ENCODE measurements at places on chromosomes 7 and 10.

DNA sequence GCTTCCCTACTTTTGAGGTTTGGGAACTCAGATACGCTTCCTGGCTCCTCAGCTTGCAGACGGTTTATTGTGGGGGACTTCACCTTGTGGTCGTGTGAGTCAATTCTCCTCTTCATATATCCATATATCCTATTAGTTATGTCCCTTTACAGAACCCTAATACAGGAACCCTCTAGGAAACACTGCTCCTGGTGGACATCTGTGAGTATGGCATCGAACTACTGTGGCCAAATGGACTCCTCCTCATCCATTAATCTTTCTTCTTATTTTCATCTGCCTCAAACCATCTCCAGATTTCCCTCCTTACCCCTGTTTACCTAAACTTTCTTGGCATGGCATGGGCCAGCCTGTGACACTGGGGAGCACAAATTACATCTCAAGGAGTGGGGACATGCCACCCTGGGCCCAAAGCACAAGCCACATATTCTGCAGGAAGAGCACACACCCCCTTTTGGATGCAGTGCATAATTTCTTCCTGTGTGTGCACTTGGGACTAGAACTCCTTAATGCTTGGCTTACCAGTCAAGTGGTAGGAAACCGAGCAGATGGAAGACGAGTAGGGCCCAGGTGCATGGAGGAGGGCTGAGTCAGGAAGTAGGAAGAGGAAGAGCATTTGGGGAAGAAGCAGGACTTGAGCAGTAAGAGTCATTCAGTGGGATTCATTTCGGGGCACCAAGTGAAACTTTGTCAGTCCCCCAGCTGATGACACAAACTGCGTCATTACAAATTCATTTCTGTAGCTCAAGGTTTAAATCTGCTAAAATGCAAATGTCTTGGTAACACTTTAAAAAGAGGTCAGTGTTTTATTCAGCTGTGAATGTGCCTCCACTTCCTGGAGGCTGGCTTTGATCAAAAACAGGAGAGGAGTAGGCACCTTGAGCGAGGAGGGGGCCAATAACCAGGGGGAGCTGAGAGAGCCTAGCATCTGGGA, 80.8 kb upstream of the PLXNA4 start:
- DNase-seq = peak; percentile 38

DNA sequence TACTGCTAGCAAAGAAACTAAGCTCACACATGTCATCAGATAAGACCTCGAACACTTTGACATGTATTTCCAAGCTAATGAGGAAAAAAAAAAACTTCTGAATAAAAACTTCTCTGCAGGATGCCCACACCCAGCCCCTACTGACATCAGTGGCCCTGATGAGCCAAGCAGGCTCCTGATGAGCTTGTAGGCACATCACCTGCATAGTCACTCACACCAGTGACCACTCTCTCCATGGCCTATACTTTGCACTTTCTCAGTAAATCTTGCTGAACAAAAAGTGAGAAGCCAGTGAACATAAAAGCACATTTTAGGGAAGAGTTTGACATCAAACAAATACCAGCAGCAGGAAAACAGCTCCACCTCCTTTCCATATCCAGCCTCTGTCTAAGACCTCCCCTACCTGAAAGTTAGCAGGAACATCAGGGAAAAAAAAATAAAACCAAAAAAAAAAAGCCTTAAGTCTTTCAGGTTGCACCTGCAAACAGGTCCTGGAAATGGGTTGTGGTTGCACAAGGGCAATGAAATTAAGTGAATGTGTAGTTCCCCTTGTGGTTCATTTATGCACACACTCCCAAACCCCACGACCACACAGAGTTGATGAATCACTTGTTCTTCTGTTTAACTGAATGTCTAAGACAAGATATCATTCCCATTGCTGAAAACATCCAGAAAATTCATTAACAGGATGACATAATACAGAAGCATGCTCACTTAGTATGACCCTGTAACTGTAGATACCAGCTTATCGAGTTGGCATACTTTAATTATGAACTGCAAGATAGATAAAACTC, 205.2 kb upstream of the PDE1C start:
- DNase-seq = no peak

GRCh38 chr10:55287346-55287745, 486.3 kb upstream of the PCDH15 start:
- no peak for DNase-seq

GRCh38 chr7:79790656-79791262, 337.3 kb upstream of the MAGI2 start:
- no peak for DNase-seq

GRCh38 chr10:1531883-1532597, 205.3 kb downstream of the ADARB2 start:
- DNase-seq = no peak

- DNase-seq = peak; percentile 6
These were observed 678 bp downstream of the SH2B2 start for GRCh38 chr7:102287111-102287980.

- DNase-seq = no peak
These were observed 1.2 kb upstream of the SGCE start for GRCh38 chr7:94656925-94657731.

GRCh38 chr7:80807166-80807900, 111.5 kb downstream of the SEMA3C start:
- DNase-seq = no peak

GRCh38 chr7:141522657-141523342, 28.4 kb upstream of the AGK start:
- DNase-seq = no peak

- no peak for DNase-seq
These were observed 89.4 kb upstream of the CNTNAP2 start for GRCh38 chr7:146027243-146027642.

DNA sequence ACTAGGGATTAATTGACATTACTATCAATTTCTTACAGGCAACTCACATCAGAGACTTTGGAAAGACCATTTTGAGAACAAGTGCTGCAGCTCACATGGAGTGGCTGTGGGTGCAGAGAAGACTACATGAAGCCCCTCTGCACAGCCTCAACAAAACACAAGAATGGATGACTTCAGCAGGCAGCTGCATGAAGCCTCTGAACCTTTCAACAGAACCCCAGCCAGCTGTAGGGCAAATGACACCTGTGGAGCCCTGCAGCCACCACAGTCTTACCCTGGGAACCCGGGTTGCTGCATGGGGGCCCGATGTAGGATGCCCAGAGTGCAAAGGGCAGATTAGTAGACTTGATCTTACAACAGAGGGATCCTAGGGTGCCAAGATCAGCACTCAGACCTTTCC, 62.0 kb upstream of the CAMK2B start:
- no peak for DNase-seq

GRCh38 chr7:15015545-15016314, 113.2 kb upstream of the DGKB start:
- peak; percentile 93 for DNase-seq

DNA sequence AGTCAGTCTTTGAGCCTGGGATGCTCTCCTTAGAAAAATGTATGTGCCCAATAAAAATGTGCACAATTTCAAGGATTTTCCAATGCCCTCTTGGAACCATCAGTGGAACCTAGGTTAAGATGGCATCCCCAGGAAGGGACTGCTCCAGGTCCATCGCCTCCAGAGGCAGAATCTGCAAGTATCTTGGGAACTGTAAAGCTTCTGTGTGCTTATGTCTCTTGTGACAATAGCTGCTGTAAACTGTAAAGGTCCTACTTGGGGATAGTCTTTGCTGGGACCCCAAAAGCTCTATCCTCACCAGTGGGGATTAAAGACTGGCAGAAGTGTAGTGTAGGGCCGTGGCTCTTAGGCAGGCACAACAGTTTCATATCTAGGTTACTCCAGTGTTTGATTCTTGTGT, 11.9 kb downstream of the DUSP5 start:
- DNase-seq = no peak

GRCh38 chr10:83127942-83128575, 1011.2 kb upstream of the GHITM start:
- no peak for DNase-seq

All from NCI-H1694 treated with DMSO at 0.1 percent for 48 hours (cell line).